ENCODE measurements at places on chromosomes 12 and 14.

DNA sequence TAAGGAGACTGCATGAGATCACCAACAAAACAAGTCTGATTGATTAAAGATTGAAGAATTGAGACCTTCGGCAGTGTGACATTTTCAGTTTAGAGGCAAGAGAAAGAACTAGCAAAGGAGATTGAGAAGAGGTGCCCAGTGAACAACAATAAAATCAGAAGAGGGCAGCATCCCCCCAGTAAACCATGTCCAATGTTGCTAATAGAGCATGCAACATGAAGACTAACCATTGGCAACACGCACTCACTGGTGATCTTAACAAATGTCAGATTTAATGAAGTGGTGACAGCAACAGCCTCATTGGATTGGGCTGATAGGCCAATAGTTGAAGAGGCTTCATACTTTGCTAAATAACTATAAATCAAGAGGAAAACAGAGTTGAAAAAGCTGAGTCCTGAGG lies 20.7 kb upstream of the TAS2R14 start:
- DNase-seq: no peak

GRCh38 chr12:45668641-45669040 lies 60.9 kb upstream of the ARID2 start:
- no peak for DNase-seq

DNA sequence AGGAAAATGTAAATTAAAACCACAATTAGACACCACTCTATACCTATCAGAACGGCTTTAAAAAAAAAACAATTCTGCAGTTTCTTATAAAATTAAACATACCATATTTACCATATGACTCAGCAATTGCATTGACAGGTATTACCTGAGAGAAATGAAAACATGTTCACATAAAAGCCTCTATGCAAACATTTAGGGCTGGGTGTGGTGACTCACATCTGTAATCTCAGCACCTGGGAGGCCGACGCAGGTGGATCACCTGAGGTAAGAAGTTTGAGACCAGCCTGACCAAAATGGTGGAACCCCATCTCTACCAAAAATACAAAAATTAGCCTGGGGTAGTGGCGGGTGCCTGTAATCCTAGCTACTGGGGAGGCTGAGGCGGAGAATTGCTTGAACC lies 41.1 kb downstream of the SPTB start:
- no peak for DNase-seq

GRCh38 chr12:106126441-106127337 lies 12.1 kb downstream of the NUAK1 start:
- DNase-seq: no peak

DNA sequence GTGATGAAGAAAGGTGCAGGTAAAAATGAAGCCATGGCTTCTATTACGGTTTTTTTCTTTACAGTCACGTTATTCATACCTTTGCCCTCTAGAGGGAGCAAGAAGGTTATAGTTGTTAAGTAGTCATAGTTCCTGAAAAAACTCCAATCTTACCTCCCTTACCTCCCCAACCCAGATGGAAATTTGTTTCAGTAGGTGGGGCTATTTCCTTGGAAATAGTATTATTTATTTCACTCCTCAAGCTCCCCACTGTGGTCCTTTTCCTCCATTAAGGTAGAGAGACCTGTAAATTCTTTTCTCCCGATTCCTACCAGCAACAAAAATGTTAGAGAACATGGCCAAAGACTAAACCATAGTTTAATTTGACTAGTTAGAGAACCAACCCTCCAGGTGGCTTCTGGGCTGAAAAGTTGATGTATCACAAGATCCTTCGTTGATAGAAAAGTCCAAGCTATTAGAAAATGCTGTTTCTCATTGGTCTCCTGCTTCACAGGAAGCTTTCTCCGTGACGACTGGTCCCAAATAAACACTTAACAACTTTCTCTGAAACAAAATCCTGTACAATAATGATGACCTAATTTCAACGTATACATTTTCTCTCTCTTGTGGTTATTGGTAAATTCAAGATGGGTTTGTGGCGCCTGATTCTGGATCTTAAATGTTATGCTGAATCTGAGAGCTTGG lies 43.5 kb downstream of the TMX1 start:
- no peak for DNase-seq

DNA sequence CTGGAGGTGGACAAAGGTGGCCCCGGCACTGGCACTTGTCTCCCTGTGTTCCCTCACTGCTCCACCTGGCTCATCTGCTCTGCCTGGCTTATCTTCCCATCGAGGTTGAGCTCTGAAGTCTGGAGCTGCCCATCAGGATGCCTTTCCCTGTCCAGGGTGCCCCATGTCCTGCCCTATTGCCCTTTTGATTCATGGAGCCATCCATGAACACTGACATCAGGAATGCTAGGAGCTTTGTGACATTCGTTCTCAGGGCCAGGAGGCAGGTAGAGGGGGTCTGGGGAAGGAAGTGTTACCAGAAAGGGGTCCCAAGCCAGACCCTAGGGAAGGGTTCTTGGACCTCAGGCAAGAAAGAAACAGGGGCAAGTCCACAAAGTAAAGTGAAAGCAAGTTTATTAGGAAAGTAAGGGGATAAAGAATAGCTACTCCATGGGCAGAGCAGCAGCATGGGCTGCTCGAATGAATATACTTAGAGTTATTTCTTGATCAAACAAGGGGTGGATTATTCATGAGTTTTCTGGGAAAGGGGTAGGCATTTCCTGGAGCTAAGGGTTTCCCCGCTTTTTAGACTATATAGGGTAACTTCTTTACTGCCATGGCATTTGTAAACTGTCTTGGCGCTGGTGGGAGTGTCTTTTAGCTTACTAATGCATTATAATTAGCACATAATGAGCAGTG lies 51.6 kb downstream of the RIN3 start:
- DNase-seq: no peak

All from GM12891 (cell line).